ENCODE measurements at places on chromosomes 3 and 15.

GRCh38 chr3:51502562-51502910 is 2.7 kb upstream of the DCAF1 start:
- DNase-seq, result no peak

- no peak for DNase-seq
These were observed 14.8 kb downstream of the GTPBP8 start for GRCh38 chr3:113005611-113006010.

DNA sequence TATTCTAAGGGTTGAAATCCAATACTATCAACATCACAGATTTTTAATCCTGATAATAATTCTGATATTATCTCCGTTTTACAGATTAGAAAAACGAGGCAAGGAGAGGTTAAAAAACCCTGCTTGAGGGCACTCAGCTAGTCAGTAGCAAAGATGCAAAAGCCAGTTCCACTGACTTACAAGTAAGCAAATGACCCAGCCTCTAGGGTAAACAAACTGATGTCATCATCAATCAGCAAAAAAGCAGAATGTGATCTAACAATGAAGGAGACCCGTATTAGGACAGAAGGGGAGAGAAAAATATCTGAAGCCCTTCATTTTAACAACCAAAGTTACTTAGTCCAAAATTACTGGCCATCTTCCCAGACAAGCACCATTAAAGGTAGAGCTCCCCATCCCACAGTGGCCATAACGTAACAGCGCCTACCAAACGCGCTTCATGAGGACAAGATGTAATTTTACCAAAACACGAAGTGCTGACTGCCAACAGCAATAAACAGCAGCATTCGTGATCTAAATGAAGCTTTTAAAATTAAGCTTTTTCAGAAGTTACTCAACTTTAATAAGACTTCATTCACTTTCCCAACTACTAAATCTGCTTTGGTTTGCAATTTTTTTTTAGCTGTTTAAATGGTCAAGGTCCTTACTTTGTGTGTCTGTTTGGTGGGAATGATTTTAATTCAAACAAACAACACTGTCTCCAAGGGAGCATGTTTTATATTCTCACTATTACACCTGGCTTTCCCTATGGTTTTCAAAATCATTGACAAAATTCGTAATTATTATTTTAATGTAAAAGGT is 176.6 kb downstream of the OSBPL10 start:
- no peak for DNase-seq

- DNase-seq, result no peak
These were observed 9.7 kb downstream of the ZXDC start for GRCh38 chr3:126465928-126466544.

DNA sequence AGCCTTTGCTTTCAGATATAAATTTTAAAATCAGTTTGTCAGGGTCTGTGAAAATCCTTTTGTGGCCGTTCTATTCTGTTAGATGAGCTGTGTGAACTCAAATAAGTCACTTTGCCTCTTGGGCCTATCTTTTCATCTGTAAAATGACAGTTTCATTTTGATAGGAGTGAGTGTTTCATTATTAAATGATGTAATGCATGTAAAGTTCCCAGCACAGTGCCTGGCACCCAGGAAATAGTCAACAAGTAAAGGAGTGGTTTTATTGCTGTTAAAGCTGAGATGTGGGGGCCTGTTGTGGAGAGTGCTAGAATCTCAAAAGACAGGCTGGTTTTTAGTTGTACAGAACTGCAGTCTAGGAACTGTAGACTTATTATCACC is 394.5 kb upstream of the CFAP20DC start:
- no peak for DNase-seq

DNA sequence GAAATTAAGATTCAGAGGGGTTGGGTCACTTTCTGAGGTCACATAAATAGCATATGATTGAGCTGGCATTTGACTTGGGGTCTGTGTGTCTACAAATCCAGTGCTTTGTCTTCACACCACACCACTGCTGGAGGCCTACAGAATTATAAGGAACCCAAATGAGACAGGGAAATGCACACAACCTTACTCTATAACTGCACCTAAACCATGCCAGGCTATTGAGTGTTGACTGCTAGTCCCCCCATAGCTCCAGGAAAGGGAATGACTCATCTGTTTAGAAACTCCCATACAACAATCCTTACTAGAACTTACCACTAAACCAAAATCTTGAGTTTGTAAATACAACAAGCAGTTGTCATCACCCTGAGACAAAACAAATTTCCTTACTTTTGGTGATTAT is 16.9 kb upstream of the TSC22D2 start:
- peak; percentile 63 for DNase-seq
